ENCODE measurements at places on chromosomes 12 and 14. TPM values are rescaled to one million over a fixed set of nuclear protein-coding genes. Genes with fewer than 3 reads are reported as not detected.

Gene PLEKHA5
- 2.9 TPM for total RNA-seq

Gene DLK1
- total RNA-seq, result not detected

Gene KRT85
- not detected for total RNA-seq

Gene STON2
- 0.48 TPM for total RNA-seq

Gene GZMB
- total RNA-seq, result 1,692 TPM

Gene CISTR
- not detected for total RNA-seq

Gene BCL2L14
- 15.7 TPM for total RNA-seq

Gene PMCH
- not detected for total RNA-seq

Gene FZD10
- total RNA-seq, result not detected

Gene PARP2
- total RNA-seq, result 121 TPM

Gene ALDH2
- total RNA-seq, result 3.2 TPM

Gene OTX2
- not detected for total RNA-seq

Gene ERP27
- 5.0 TPM for total RNA-seq

Gene ETFBKMT
- total RNA-seq, result 1.3 TPM

Gene DIO2
- total RNA-seq, result 0.21 TPM

Gene MIPOL1
- total RNA-seq, result 0.23 TPM

Gene CPNE6
- total RNA-seq, result not detected

Gene FKBP11
- 68.6 TPM for total RNA-seq

Gene CCDC175
- not detected for total RNA-seq

Gene GPX2
- total RNA-seq, result not detected

Gene GPATCH2L
- 58.3 TPM for total RNA-seq

Gene SLCO1B1
- total RNA-seq, result not detected

Gene TEX52
- 0.20 TPM for total RNA-seq

Gene PSEN1
- total RNA-seq, result 26.6 TPM
